ENCODE measurements at places on chromosomes 4 and X.

- no peak for DNase-seq
These were observed 146.2 kb upstream of the PDE5A start for GRCh38 chr4:119774840-119775239.

DNA sequence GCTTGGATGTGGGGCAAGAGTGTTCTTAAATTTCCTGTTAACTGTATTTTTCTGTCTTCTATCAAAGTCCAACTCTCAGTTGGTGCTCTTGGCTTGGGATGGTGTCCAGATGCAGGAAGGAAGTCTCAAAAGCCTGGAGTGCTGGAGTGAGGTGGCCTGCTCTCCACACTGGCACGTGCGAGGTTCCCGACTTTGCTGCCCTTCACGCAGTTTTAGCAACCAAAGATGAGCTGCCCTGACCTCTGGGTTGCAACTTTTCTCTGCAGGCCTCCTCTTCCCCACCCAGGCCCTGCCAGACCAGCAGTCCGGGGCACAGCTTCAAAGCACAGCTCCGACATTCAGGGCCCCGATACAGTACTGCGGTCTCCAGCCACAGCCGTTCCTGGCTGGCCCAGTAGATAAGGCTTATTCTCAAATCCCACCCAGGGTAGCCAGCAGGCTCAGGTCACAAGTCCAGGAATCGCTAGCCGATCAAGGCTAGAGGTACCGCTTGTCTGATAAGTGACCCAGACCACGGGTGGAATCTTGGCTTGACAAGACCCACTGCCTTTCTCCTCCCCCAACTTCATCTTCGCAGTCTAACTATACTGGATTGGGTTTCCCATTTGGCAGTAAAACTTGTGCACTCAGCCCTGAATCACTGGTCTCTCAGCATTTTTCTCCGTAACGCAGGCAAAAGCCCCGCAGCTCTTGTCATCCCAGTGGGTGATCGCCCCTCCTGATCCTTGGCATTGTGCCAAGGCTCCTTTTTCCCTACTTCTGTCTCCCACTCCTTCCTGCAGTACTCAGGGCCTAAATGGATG is 21.8 kb upstream of the JADE1 start:
- no peak for DNase-seq

DNA sequence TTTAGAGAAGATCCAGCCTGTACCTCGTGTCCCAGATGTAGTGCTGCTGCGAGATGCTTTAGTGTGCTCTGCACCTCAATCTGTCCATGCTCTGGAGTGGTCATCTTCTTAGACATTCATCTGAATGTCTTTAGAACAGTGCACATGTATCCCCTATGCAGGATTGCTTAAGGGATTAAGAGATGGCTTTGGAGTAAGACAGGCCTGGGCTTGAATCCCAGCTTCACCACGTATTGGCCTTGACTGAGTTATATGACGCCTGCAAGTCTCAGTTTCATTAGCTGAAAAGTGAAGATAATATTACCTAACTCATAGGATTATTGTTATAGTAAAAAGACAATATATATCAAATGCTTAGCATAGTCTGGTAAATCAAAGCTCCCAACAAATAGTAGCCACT is 98.3 kb downstream of the NFKB1 start:
- no peak for DNase-seq

DNA sequence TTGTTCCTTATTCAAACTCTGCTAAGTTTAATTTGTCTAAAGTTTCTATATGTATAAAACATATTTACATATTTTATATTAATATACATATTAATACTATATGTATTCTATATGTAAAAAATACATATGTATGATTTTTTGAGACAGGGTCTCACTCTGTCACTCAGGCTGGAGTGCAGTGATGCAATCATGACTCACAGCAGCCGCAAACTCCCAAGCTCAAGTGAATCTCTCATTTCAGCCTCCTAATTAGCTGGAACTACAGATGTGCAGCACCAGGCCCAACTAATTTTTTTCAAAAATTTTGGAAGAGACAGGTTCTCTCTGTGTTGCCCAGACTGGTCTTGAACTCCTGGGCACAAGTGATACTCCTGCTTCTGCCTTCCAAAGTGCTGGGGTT is 684.9 kb downstream of the TRAM1L1 start:
- DNase-seq, result no peak

DNA sequence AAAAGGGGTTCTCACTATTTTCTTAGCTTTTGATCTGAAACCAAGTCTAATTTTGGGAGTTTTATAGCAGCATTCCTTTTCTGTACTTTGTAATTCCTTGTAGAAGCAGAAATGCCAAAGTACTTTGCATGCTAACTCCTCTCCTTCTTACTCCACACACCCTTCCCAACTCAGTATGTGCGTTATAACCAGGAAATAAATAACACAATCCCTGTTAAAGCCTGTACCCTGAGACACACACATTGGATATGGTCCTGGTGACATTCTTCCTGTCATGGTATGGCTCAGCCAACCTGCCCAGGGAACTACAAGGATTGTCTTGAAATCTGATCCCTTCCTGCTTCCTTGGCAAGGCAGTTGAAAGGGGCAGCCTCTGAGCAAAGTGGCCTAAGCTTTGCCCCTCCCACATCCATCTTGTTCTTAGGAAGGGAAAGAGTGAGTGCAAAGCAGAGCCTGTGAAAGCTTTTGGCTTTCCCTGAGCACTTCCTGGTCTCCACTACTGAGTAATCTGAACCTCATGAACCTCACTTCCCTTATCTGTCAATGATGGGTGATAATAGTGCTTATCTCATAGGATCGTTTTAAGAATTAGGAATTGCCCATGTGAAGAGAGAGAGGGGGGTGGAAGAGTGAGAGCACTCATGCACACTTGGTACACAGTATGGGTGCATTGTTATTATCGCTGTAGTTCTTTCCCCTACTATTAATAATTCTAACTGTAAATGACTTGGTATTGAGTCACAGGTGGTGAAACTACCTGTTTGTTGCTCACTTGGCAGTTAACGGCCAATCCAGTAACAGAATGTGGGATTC is 109.3 kb downstream of the AFF2 start:
- no peak for DNase-seq

DNA sequence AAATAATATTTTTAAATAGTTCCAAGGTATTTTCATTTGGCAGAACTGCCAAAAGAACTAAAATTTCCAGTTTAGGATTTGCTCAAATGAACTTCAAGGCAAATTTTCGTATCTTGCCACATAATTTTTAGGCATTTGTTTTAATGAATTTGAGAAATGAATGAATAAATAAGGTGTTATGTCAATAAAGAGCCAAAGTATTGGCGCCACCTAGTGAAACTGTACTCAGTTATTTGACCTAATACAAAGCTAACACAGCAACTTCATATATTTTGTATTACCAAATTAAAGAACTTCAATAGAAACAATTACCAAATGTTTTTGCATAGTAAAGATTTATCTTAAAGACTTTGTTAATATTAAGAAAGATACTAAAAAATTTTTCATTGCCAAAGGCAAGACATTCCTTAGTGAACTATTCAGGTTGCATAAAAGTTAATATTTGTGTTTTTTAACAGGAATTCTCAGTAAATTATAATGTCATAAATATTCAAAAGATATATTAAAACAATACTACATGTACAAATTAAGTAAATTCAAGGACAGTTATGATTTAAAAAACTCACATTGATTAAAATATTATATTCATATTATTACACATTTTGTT is 50.3 kb downstream of the STPG2 start:
- DNase-seq, result peak; percentile 8

- DNase-seq, result no peak
These were observed 7.3 kb upstream of the PRSS12 start for GRCh38 chr4:118360106-118360505.

DNA sequence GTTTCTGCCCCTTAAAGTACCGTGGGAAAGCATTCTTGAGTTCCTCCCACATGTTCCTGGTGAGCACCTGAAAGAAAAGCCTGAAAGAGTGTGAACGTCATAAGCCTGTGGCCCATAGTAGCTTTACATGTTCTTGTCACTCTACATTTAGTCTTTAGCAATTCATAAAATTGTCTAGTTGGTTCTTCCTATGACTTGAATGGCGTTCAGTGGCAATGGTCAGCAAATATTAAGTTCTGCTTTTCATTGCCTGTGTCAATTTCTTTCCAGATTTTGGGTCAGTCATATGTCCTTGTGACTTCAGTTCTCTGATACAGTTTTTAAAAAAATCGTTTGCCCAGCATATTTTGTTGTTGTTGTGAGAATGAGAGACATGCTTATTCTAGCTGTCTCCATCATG is 650.0 kb upstream of the BOD1L1 start:
- DNase-seq, result no peak

GRCh38 chr4:163415668-163416067 is 57.9 kb downstream of the TKTL2 start:
- no peak for DNase-seq

- no peak for DNase-seq
These were observed 610.5 kb upstream of the TECRL start for GRCh38 chr4:65019775-65020174.

DNA sequence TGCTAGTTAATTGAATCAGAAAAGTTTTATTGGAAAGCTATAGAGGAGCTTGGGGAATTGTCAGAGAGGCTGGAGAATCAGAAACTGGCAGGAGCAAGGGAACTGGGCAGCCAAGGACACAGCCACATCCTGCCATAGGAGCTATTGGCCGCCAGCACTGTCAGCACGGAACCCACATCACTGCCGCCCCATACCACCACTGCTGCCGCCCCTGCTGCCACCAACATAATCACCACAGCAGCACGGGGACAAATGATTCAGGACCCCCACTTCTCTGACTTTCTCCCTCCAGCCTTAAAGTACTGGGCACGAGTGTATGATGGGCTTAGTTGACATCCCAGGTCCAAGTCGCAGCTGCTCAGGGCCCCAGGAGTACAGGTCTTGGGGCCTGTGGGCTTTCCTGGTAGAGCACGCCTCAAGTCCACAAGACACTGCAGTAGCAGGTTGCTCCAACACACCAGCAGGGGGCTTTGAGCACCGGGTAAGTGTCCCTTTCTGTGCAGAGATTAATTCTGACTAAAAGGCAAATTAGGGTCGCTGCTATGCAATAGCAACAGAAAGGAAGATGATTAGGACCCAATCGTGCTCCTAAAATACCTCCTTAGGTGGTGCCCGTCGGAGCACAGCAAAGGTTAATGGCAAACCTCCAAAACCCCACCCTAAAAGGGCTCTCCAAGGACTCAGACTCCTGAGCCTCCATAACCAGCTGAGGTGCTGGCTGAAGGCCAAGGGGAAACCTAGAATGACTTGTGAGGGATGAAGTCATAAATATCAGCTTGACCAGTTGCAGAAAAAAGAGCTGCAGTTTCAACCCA is 6.9 kb downstream of the PJA1 start:
- peak; percentile 38 for DNase-seq

DNA sequence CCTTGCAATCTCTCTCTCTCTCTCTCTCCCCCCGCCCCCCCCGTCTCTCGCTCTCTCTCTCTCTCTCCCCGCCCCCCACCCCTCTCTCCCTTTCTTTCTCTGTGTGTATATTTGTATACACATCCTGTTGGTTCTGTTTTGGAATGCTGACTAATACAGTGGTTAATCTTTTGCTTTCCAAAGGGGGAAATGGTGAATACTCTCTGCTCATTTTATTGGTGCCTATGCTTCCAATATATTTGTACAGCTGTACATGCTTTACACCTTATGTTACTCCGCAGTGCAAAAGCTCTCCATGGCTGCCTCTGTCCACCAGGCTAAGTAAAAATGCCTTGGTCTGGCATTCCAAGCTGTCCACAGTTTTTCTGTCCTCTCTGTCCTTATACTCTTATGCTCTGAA is 158.8 kb downstream of the RBMX2 start:
- DNase-seq, result no peak

- no peak for DNase-seq
These were observed 442.6 kb upstream of the GALNT7 start for GRCh38 chr4:172726001-172726423.

DNA sequence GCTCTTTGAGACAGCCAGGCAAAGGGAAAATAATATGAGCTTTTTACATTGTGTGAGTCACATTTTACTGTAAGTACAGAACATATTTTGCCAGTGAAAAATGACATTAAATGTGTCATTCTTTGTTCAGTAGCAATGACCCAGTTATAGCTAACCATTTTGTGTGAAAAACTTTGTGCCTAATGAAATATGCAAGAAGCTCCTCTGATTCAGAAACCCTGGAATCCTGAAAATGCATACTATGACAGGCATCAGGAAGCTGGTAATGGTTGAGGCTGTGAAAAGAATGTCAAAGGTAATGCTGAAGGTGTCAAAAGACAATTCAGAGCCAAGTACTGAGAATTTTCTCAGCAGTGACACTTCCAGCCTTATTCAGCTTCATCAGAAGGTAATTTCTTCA is 549.5 kb upstream of the SMIM31 start:
- DNase-seq, result no peak

- DNase-seq, result no peak
These were observed 46.9 kb upstream of the SORCS2 start for GRCh38 chr4:7145291-7145934.

GRCh38 chr4:183249854-183250253 is 70.2 kb downstream of the CLDN22 start:
- peak; percentile 20 for DNase-seq

GRCh38 chrX:120305531-120306141 is 5.6 kb downstream of the TMEM255A start:
- no peak for DNase-seq

GRCh38 chr4:2574863-2575262 is 38.4 kb downstream of the FAM193A start:
- DNase-seq, result no peak

GRCh38 chr4:8578717-8579116 is 1.5 kb upstream of the GPR78 start:
- no peak for DNase-seq

DNA sequence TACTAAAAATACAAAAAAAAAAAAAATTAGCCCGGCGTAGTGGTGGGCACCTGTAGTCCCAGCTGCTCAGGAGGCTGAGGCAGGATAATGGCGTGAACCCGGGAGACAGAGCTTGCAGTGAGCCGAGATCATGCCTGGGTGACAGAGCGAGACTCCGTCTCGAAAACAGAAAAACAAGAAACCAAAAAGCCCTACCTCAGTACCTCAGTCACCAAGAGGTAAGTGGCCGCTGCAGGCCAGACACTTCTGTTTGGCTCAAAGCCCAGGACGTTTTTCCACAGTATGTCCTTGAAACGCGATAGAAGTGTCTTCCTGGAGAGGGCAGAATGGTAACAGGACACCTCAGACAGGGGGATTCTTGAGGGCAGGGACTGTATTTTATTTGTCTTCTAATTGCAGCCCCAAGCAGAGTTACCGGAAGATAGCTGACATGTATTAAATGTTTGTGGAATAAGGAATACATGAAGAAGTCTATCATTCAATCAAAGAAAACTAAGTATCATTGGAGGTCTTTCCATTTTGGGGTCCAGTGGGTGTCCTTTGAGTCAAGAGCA is 63.6 kb downstream of the CLNK start:
- DNase-seq, result no peak

GRCh38 chr4:8238036-8238511 is 31.5 kb upstream of the HTRA3 start:
- DNase-seq, result no peak
